BJ (cell line): ENCODE measurements at places on chromosomes 13 and 19. TPM values are rescaled to one million over a fixed set of nuclear protein-coding genes. Genes with fewer than 3 reads are reported as not detected.

GRCh38 chr13:99263126-99263785, 5.1 kb upstream of the GPR18 start:
- no peak for DNase-seq

GRCh38 chr13:110684388-110685056, 21.4 kb downstream of the CARS2 start:
- no peak for DNase-seq

DNA sequence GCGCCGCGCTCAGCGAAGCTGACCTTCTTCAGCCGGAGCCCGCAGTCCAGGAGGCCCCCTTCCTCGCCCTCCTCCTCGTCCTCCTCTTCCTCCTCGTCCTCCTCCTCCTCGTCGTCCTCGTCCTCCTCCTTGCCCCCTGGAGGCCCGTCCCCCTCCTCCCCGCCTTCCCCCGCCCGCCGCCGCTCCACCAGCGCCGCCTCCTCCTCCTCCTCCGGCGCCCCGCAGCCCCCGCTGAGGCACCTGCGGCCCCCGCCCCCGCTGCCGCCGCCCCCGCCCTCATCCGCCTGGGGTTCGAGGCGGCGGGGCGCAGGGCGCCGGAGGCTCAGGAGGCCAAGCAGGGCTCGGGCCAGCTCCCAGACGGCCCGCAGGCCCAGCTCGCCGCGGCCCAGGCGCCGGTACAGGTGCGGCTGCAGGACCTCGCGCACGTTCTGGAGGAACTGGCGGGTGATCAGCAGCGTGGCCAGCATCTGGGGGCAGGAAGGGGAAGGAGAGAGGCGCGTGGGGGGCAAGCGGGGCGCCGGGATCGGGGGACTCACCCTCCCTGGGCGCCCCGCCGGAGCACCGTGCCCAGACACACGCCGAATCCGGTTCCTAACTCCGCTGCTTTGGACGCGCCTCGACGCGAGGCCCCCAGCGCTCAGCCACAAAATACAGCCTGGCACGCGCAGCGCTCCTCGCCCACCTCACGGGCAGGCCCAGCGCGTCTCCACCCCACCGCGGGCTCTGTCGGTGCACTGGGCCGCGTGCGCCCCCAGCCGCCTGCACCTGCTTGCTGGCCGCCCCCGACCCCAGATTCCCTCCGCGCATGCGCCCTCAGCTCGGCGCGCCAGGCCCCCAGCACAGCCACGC, 5.9 kb downstream of the ANO8 start:
- no peak for DNase-seq

DNA sequence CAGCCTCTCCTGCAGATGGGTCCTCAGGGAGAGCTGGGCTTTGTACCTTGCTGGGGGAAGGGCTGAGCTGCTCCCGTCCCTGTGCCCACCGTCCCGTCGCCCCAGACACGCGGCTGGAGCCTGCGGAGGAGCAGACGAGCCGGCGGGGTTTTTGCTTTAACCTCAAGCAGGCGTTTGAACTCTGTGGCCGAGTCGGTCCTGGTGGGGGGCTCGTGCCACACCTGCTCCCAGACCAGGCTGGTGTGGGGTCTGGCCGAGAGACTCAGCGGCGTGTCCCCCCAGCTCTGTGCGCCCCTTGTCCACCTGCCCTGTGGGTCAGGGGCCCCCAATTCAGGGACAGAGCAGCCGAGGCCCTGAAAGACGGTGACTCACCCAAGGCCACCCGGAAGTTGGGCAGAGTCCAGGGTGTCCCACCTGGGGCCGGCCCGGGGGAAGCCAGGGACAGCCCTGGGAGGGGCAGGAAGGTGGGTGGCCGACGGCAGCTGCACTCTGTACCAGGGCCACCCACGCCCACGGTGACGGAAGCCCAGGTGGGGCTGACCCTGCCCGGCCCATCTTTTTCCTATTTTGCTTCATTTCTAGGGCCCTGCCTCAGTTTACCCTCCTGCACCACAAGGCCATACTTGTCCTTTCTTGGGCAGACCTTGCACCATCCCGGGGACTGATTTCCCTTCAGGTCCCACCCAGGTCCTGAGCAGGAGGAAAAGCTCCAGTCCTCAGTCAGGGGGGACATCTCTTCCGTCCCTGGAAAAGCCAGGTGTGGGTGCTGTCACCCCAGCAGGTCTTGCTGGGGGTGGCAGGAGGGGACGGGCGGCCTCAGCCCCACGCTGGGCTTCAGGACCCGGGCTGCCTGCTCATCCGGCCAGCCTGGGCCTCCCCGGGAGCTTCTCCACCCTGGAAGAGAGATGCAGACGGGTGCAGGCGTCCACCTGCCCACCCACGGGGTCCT, 5.3 kb downstream of the EFNA2 start:
- no peak for DNase-seq

FAM83E gene
- polyA plus RNA-seq, result 0.16 TPM in 1 of 2 replicates, not detected in the other

CD37 gene
- polyA plus RNA-seq, result not detected in 2 replicates

GRCh38 chr13:104833221-104833620, 1702.2 kb downstream of the EFNB2 start:
- DNase-seq, result no peak

DNA sequence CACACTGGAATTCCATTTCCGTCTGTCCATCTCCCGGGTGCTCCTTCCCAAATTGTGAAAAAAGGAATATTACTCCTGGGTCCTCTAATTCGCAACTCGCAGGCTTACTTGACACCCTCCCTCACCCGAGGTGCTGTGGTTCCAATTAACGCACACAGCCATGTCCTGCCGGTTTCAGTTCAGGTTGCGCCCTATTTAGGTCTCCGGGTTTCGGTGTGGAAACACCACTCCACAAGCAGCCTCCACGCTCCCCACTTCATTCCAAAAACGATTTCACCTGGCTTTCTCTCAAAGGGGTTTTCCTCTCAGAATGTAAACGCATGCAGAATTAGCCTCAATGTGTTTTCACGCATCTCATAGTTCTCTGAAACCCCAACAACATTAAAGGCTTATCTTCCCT, 37.9 kb downstream of the NAXD start:
- DNase-seq, result no peak

GRCh38 chr13:86020351-86021002, 221.3 kb upstream of the SLITRK6 start:
- no peak for DNase-seq

- DNase-seq, result no peak
Observed at GRCh38 chr13:111315347-111315995, 5.0 kb upstream of the TEX29 start.

DNA sequence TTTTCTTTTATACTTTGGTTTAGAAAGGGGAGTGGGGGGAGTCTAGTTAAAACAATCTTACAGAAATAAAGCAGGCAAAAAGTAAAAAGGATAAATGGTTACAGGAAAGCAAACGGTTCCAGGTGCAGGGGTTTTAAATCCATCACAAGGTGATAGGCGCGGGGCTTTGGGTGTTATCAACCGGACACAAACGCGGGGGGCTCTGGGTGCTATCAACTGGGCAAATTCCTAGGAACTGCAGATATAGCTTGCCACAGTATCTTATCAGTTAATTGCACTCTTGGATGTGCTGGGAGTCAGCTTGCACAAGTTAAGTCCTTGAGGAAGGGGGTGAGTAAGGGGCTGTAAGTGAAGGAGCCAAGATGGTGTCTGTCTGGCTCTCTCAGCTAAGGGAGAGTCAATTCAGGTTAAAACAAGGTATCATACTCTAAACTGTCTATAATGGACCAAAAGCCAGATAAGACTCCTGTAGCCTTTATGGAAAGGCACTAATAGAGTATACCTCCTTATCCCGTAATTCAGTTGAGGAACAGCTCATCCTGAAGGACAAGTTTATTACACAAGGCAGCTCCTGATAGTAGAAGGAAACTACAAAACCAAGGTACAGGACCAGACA, 32.6 kb upstream of the ZSCAN5A start:
- DNase-seq, result no peak

DNA sequence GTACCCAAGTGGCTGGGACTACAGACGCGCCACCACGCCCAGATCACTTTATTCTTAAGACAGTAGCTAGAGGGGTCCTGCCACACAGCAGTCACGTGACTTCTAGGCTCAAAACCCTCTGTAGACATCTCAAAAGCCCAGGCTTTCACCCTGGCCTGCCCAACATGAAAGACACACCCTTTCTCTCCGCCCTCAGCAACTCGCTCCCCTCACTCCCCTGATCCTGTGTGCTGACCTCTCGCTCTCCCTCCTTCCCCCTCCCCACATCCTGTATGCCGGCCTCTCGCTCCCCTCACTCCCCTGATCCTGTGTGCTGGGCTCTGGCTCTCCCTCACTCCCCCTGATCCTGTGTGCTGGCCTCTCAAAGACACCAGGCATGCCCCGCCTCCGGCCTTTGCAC, 77.4 kb downstream of the SLC15A1 start:
- DNase-seq, result no peak

- no peak for DNase-seq
Observed at GRCh38 chr19:10808937-10809649, 26.9 kb downstream of the TMED1 start.

DNA sequence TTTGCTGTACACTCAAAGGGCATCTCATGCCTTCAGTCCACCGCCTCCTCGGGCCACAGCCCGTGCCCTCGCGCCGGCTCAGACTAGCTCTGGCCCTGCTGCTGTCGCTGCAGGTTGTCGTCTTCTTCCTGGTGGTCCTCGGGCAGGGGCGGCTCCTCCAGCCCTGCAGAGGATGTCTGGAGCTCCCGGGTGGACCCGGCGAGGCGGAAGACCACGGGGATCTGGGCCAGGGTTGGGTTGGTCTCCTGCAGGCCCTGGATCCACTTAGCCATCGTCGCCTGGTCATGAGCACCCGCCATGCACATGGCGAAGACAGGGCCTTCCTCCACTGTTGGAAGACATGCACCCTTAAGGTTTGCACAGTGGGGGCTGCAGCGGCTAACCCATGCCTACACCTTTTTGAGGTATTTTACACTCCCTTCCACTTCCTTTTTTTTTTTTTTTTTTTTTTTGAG, 489 bp upstream of the ZNF653 start:
- no peak for DNase-seq

VSTM2B gene
- polyA plus RNA-seq, result not detected in 2 replicates

DNA sequence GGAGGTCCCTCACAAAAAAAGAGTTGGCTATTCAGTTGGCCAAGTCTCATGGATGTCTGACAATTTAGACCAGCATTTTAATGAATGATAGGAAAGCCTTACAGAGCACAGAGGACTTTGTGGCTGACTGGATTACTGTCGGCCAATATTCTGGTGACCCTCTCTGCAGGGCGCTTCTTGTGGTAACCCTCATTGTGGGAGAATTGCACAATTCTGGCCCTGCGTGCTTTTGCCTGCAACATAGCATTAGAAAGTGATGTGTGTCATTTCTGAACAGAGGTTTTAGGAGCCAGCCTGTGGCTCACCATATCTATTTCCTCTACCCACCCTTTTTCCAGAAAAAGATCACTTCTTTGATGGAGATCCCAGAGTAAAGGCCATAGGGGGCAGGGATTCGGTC, 71.4 kb downstream of the EFNB2 start:
- no peak for DNase-seq

DNA sequence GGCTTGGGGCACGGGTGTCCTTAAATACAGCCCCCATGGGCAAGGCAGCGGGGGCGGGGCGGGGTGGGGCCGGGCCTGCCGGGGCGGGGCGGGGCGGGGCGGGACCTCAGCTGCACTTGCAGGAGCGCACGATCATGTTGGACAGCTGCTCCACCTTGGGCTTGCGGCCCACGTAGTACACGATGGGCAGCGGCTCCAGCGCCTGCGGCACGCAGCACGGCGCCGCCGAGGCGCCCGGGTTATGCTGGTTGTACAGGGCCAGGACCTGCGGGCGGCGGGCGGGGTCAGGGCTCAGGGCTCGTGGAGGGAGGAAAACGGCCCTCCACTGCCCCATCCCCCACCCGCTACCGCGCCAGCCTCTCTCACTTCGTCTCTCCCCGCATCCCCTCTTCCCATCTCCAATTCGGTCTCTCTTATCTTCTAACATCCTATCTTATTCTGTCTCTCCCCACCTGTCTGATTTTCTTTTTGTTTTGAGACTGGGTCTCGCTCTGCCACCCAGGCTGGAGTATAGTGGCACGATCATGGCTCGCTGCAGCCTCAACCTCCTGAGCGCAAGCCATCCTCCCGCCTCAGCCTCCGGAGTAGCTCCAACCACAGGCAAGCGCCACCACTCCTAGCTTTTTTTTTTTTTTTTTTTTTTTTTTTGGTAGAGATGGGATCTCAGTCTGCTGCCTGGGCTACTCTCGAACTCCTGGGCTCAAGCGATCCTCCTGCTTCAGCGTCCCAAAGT, 21.1 kb downstream of the CCDC97 start:
- no peak for DNase-seq

DNA sequence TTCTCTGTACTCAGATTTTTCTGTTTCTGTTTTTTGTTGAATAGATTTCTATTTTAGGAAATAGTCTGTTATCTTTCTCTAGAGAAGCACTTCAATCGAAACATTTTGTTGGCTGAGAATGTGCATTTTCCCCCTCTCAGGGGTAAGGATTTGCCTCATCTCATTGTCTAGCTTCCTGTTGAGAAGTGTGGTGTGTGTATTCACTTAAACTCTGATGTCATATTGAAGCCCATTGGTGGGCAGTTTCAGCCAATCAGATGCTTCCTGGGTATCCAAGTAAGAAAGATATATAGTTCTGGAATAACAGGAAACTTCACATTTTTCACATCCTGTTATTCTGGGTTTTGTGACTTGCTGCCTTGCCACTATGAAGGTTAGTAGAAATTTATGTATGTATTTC, 87.6 kb downstream of the ARHGEF7 start:
- no peak for DNase-seq
